ENCODE measurements at places on chromosomes 12 and 14.

GRCh38 chr14:96634896-96635295 is 132.7 kb downstream of the PAPOLA start:
- H3K36me3 ChIP-seq = no peaks in the 10 kb centered on the region
- H3K27ac ChIP-seq = no peak overlapping the region
- no peak overlapping the region for H3K4me3 ChIP-seq

DNA sequence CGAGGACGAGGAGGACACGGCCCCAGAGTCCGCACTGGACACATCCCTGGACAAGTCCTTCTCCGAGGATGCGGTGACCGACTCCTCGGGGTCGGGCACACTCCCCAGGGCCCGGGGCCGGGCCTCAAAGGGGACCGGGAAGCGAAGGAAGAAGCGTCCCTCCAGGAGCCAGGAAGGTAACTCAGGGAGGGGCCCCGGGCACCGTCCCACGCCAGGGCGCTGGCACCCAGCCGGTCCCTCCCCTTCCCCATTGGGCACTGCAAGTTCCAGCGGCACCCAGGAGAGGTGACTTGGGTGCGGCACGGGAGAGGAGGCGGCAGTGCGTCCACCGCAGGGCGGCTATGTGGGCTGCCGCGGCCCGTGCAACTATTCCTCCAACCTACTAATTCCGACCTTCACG is 9.3 kb upstream of the ADSS1 start:
- H3K36me3 ChIP-seq = peaks cover 3% of the 10 kb centered on the region
- no peaks in the 10 kb centered on the region for H3K4me1 ChIP-seq
- no peak for DNase-seq
- no peak overlapping the region for H3K27ac ChIP-seq
- no peak overlapping the region for H3K4me3 ChIP-seq

GRCh38 chr14:42719391-42719790 is 1112.7 kb downstream of the LRFN5 start:
- H3K27me3 ChIP-seq = no peaks in the 10 kb centered on the region
- no peak overlapping the region for H3K27ac ChIP-seq
- no peak for DNase-seq

- H3K27me3 ChIP-seq = peaks cover 89% of the 10 kb centered on the region
- no peak for DNase-seq
- H3K36me3 ChIP-seq = no peaks in the 10 kb centered on the region
- peaks cover 10% of the 10 kb centered on the region for H3K4me1 ChIP-seq
- no peak overlapping the region for H3K4me3 ChIP-seq
Measured at GRCh38 chr14:70190156-70190555, 1.4 kb upstream of the SLC8A3 start.

All from effector memory CD8-positive, alpha-beta T cell (primary cell).